ELF-1 (cell line): ENCODE measurements at places on chromosomes 7 and 10.

DNA sequence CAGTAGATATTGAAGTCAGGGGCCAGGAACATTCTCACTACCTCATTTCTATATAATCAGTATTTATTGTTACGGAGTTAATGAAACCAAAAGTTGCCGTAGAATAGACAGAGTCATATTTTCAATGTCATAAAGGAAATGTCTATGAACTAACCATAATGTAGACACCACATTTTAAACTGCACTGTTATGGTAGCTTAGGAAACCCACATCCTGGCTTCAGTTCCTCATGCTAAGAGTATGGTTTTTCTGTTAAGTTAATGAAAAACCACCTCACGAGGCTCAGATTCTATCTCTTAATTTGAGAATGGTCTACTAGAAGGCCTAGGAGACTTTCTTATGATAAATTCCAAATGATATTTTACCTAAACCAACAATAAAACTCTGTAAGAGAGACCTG lies 166.5 kb downstream of the TMEM26 start:
- no peak for DNase-seq

- DNase-seq, result no peak
These were observed 440.8 kb downstream of the HTR7 start for GRCh38 chr10:90417029-90417428.

DNA sequence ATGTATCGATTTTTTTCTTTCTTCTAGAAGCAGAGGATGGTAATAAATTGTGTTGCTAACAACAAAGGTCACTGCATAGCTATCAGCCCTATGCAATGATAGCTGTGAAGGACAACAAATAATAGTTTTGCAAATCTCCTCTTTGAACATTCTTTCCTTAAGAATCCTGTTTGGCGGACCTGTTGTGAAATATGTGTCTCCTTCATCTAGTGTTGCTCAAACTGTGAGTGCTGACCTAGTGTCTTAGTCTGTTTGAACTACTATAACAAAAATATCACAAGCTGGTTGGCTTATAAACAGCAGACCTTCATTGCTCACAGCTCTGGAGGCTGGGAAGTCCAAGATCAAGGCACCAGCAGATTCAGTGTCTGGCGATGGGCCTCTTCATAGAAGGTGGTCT lies 53.7 kb downstream of the CAV1 start:
- no peak for DNase-seq

DNA sequence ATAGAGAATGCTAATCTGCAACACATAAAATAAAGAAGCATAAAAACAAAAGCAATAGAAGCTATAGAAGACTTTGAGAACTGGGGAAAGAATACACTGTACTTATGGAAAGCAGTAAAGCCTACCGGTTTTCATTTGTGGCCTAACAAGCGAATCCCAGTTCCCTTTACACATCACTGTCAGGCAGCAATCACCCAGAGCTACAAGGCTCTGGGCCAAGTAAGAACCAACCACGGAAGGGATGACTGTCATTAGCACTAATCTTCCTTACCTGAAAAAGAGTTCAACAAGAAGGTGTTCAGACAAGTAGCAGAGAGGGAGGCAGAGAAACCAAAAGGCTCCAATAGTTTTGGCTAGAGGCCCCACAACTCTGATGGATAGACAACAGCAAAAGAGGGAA lies 15.0 kb downstream of the CCDC6 start:
- DNase-seq, result no peak

- DNase-seq, result no peak
These were observed 211.4 kb upstream of the KLF14 start for GRCh38 chr7:130945411-130945811.

DNA sequence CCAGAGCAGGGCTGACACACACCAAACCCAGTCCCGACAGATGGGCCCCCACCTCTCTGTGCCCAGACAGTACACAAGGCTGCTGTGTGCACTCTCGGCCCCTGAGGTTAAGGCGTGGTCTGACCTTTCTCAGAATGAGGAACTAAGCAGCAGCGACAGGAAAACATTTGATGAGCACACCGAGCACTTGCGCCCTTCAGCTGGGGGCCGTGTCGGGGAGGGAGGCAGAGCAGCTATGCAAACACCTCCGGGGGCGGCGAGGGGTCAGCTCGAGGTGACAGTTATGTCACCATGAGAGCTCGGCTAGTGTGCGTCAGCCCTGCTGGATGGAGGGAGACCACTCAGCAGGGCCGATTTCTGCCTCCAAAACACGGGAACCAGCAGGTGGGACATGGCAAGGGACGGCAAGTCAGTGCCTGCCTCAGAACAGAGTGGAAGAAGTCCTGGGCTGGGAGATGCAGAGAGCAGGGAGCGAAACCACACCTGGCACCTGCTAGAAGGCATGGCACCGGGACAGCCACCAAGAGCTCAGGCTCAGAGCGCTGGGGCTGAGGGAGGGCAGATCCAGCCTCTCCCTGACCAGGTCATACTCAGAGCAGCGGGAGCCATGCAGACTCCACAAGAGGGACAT lies 57.4 kb downstream of the CHST15 start:
- DNase-seq, result peak; percentile 74

DNA sequence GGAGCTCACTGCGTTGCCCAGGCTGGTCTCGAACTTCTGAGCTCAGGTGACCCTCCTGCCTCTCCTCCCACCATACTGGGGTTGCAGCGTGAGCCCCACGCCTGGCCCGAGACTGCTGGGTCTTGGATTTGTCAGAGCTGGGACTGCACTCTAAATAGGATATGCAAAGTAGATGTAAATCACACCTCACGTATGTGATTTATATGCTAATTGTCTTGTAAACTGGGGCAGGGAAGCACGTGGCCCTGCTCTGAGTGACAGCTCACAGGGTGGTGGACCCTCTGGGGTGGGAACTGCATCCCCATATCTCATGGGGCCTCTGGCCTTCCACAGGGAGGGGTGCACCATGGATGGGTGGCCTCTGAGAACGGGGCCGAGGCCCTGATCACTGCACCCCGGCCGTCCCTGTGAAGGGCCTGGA lies 34.1 kb downstream of the GET4 start:
- DNase-seq, result no peak

DNA sequence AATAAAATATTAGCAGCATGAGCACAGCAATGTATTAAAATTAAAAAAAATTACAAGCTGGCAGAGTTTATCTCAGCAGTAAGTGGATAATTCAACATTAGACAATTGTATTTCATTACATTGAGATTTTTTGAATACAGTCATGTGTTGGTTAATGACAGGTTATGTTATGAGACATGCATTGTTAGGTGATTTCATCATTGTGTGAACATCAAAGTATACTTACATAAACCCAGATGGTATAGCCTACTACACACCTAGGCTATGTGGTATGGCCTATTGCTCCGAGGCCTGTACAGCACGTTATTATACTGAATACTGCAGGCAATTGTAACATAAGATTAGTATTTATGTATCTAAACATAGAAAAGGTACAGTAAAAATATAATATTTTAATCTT lies 29.7 kb downstream of the CCDC6 start:
- no peak for DNase-seq

DNA sequence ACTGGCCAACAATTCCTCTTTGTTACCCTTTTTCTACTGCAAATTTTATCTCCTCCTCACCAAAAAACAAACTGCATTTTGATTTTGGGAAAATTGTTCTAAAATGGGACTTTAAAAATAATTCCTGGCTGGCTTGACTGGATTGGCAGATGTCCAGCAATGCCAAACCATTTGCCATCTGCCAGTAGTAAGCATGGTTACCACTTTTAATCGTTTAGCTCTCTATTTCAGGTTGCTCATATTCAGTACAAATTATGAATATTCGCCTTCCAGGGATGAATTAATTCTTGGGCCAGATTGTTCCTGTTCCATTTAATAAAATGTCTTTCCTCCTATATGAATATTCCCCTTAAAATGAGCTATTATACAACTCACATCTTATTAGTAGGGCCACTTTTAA lies 35.7 kb downstream of the SMNDC1 start:
- DNase-seq, result no peak

DNA sequence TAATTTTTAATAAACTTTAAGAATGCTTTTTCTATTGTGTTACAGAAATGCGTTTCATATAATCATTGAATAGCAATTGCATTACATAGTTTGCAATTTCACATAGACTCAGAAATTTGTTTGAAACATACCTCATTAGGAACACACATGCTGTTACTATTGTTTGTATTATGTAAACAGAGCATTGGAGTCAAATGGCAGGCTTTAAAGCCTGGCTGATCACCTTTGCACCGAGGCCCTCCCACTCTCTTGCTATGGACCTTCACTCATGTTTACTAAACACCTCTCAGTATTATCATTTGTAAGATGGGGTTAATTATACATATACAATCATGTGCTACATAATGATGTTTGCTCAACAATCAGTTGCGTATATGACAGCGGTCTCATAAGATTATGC lies 203.6 kb upstream of the NPSR1 start:
- DNase-seq, result peak; percentile 17

DNA sequence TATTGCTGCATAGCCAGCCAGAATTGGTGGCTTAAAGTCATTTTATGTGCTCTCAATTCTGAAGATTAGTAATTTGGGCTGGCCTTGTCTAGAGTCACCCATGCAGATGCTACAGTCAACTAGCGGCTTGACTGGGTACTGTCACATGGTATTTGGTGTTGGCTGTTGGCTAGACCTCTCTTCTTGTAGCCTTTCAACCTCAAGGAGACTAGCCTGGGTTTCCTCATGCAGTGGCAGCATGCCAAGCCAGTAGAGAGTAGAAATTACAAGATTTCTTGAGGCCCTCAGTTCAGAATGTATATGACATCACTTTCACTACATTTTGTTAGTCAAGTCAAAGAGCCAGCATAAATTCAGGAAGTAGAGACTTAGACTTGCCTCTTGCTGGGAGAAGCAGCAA lies 3.7 kb upstream of the ZNF800 start:
- DNase-seq, result no peak

DNA sequence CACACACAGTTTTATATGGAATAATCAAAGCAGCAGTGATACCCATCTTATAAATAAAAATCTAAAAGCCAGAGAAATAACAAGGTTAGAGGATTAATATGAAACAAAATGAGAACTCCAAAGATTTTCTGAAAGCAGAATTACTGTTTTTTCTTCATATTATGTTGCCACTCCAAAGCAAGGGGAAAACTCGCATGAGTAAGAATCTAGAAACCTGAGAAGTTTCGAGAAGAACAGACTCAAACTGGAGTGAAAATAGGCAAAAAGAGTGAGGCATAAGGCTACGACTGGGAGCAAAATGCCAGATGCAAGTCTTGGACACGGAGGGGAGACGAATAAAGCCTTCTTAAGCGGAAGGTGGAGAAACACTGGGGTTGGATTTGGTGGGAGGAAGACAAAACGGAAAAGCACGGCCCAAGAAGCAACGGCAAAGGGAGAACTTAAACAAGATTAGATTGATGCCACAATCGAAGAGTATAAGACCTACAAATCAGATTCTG lies 923 bp downstream of the TNPO3 start:
- DNase-seq, result no peak
